Bronchial epithelial cell (primary cell): ENCODE measurements at places on chromosomes 1 and 21.

DNA sequence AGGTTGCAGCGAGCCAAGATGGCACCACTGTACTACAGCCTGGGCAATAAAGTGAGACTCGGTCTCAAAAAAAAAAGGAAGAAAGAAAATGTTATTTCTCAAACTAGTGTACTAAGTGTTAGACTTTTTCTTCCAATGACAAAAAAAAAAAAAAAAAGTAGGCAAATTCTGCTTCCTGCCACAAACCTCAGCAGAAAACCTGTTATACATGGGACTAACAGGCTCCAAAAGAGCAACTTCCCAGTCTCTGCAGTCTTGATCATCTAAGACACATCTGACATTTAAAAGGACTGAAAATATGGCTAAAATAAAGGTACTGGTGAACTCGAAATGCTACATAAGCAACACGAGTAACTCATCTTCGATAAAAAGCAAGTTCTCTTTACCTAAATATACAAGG is 59.6 kb downstream of the HSF2BP start:
- DNase-seq, result no peak

DNA sequence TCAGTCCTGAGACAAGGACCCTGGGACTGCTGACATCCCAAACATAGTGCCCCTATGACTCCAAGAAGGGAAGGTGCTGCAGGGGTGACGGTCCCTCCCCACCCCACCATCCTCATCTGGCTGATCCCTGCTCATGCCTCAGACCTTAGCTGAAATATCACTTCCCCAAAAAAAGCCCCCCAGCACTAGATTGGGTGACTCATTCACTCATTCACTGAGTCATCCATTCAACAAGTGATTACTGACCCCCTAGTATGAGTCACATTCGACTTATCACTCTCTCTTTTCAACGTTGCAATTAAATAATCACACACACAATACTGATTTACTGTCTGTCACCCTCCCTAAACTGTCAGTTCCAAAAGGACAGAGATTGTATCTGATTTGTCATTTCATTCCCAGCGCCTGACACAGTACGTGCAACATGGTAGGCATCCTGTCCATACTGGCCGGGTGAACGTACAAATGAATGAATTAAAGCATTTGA is 48.6 kb downstream of the HIVEP3 start:
- peak; percentile 92 for DNase-seq

GRCh38 chr1:204723131-204723787 is 37.7 kb upstream of the LRRN2 start:
- no peak for DNase-seq

GRCh38 chr1:212655668-212656440 is 43.8 kb downstream of the BATF3 start:
- DNase-seq, result peak; percentile 76
